Left kidney (tissue), 8 donors: ENCODE measurements at places on chromosomes 11 and 22. TPM values are rescaled to one million over a fixed set of nuclear protein-coding genes. Genes with fewer than 3 reads are reported as not detected.

The BIRC3 gene
- polyA plus RNA-seq = 1.4 TPM

The TUBA8 gene
- polyA plus RNA-seq = 3.9 TPM

The MS4A6A gene
- 14.2 TPM for polyA plus RNA-seq

The PAX6 gene
- polyA plus RNA-seq = 0.15 TPM

The OR52A1 gene
- polyA plus RNA-seq = 0.02 TPM

The ARFGAP3 gene
- 52.4 TPM for polyA plus RNA-seq

The OR8K1 gene
- polyA plus RNA-seq = not detected
